Renal cortex interstitium (tissue), 15 donors: ENCODE measurements at places on chromosomes 12 and 14. TPM values are rescaled to one million over a fixed set of nuclear protein-coding genes. Genes with fewer than 3 reads are reported as not detected.

- no peak for DNase-seq
Measured at GRCh38 chr12:103903993-103904392, 26.2 kb upstream of the HSP90B1 start.

DNA sequence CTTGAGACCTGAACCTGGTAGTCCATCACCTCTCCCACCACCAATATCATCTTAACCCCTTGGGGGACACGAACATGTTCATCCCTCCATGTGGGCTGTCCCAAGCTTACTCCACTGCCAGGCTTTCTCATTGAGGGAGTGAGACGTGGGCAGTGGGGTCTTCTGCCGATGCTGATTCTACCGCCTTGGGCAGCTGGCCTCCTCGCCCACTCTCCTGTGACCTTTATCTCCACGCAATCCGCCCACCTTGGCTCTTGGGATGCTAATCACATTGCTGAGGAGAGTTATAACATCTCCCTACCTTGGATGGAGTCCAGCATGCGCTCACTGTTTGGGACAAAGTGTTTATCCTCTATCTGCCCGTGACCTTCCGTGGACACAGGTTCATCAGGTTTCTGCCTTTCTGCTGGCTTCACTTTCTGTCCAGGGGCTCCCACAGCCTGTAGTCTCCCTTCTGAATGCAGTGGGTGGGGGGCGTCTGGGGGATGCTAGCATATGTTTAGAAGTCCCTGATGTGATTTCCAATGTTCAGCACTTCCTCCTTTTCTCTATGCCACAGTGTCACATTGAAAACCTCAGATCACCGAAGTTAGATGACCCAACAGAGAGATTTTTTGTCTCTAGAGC, 53.2 kb upstream of the ESRRB start:
- no peak for DNase-seq

- no peak for DNase-seq
Measured at GRCh38 chr14:48023881-48024280, 348.5 kb upstream of the MDGA2 start.

DNA sequence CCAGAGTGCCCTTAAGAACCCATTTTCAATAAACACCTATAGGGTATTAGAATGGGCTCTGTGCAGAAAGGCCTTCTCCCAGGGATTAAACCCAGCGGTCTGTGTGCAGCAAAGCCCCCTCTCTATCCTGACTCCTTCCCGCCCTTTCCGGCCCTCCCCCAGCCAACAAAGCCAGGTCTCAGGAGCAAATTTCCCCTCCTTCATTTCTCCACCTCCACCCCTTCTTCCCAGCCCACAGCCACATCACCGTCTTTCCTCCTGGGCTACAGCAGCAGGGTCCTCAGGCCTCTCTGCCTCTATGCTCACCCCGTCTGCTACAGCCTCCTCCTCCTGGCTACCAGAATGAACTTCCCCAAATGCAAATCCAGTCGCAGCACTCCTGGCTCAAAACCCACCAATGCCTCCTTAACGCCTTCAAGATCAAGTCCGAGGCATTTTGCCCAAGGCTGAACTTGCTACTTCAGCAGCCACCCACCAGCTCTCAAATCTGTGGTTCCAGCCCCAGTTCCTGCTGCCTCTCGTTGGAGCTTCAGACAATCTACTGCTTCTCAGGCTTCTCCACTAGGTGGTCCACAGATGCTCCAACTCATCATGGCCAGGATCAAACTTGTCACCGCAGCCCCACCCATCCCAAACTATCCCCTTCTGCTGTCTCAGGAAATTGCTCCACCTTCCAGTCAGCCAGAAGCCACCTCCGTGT, 134.8 kb downstream of the BCL11B start:
- no peak for DNase-seq

Gene PFDN5
- 735 TPM for polyA plus RNA-seq
